CD4-positive, alpha-beta memory T cell (primary cell): ENCODE measurements at places on chromosomes 6 and 20. TPM values are rescaled to one million over a fixed set of nuclear protein-coding genes. Genes with fewer than 3 reads are reported as not detected.

DNA sequence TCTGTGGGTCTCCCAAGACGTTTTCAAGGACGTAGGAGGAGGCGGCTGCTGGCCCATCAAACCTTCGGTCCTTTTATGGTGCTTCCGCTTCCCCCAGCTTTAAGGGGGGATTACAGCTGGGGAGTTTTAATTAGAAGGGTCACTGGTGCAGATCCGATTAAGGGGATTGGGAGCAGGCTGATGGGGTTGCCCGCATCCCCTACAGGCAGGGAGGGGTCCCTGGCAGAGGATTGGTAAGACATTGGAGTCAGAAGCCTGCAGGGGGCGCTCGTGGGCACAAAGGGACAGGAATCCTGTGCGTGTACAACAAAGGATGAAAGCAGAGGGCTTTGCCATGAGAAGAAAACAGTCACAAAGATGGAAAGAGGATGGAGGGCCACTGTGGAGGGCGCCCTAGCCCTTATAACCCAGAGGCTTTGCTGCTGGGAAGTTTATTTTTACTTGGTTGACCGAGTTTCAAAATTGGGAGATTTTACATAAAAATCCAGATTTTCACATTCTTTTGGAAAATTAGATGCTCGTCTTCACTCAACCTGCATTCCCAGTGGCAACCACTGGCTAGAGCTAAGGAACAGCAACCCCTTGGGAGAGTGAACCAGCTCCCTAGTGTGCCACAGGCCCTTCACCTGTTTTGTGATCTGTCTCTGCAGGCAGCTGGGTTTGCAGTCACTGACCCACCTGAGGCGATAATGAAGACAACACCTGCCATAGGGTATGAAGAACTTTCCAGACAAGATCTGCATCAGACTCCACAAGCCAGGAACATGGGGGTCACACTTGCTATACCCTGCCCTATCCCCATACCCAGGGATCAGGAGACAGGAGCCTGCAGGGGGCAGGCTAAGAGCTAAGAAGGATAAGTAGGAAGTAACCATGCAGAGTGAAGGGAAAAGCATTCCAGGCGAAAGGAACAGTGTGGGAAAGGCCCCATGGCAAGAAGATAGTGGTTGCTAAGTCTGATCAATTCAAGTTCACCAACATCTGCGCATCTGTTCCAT, 97.7 kb downstream of the KCNB1 start:
- peak; percentile 50 for DNase-seq

GRCh38 chr6:109343518-109343917, 38.7 kb downstream of the CD164 start:
- no peak for DNase-seq

DNA sequence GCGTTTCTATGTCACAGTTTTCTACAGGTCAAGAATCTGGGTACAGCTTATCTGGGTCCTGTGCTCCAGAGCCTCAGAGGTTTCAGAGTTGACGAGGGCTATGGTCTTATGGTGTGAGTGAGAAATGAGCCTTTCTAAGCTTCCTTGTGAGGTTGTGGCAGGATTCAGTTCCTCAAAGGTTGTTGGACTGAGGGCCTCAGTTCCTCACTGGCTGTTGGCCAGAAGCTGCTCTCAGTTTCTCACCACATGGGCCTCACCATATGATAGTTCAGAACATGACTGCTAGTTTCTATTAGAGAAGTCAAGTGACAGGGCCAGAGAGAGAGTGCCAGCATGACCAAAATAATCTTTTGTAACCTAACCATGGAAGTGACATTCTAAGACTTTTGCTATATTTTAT, 96.1 kb downstream of the NUS1 start:
- DNase-seq = no peak

DNA sequence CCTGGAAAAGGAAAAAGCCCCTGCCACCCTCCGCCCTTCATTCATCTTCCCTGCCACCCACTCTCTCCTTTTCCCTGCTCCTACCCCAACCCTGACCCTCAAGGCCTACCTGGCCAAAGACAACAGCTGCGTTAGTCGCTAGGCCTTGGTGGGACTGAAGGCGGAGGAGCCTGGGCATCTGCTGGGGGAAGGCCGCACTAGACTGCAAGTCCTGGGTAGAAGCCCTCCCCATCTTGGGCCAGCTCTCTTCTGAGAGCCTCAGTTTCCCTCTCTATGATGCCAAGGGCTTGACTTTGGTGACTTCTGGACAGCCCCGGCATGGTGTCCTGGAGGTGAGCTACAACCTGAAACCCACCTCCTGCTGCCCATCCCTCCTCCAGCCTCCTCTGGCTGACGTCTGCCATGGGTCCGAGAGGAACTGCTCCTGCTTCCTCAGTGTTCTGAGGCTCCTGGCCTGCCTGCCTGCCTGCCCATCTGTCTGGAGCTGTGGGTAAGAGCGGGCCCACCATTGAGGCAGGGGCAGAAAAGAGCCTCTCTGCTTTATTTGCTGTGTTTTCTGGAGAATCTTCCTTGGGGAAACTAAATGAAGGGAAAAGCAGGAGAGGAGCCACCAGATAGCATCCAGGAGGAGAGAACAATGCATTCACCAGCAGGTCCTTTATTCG, 7.5 kb upstream of the FOXC1 start:
- no peak for DNase-seq

DNA sequence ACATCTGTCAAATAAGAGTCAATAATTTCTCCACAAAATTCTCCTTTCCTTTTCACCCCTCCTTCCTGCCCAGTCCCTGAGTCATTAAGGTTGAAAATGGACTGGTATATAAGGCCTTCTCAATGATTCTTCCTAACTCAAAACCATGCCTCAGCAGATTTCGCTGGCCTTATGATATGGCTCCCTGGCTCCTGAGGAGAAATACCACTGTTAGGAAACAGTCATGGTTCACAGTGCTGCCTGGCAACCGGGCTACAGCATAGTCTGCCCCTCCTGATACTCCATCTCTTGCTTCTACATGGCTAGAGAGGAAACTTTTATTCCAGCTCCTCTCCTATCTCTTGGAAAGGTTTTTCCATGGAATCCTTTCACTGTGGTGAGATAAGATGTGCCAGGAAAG, 4.7 kb downstream of the UBE2J1 start:
- no peak for DNase-seq

- no peak for DNase-seq
Observed at GRCh38 chr6:53984163-53984562, 127.1 kb upstream of the MLIP start.

DNA sequence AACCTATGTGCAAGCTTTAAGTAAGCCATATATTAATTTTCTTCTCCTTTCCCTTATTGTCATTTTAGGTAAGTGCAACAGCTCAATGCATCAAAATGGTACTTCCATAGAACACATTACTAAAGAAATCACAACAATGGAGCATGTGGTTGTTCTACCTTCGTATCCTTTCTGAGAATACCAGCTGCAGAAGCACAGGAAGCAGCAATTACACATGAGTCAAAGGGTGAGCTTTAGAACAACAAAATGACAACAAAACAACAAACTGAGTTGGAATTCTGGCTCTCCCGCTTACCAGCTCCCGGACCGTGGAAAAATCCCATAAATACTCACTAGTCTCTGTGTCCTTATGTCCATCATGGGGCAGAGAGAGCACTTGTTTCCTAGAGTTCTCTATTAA, 108.9 kb downstream of the BCAS1 start:
- no peak for DNase-seq

- no peak for DNase-seq
Observed at GRCh38 chr20:13515796-13516558, 122.8 kb downstream of the TASP1 start.

DNA sequence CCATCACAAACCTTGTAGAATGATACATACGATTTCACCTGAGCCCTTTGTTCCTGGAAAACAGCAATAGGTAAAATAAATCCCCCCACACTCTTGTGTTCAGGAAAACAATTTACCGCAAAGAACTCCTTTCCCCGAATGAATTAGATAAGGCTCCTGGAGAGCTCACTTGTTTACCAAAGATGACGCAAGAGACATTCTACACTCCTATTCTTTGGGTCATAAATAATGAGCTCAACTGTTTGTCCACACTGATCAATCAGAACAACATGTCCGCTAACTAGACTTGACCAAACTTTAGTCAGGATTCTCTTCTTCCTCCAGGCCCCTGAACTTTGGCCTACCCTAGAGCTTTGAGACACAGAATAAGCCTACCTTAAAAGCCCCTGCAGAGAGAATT, 271.9 kb upstream of the OPRM1 start:
- no peak for DNase-seq

DNA sequence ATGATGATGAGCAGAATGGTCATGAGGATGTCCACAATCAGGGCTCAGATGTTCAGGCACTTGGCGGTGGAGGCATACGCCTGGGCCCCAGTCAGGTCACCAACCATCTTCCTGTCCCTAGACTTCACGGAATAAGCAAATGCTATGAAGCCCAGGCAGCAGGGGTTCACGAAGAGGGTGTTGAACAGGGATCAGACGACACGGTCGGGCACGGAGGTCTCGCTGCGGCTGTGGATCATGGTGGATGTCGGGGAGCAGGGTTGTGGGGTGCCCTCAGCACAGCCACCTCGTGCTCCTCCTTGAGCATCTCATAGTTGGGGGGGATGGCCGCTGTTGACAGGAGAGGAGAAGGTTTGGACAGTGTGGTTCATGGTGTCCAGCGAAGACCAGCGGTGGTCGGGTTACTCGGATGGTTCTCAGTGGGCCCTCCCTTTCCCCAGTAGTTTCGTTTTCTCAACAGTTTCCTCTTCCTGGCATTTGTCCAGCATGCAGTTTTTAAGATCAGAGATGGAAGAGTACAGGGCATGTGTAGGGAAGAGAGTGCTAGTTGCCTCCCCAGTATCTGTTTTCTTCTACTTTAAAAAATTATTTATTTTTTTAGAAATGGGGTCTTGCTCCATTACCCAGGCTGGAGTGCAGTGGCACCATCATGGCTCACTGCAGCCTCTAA, 20.3 kb upstream of the SPDEF start:
- no peak for DNase-seq

CST2 gene
- polyA plus RNA-seq = not detected

SPATS1 gene
- not detected for polyA plus RNA-seq

GPR63 gene
- 0.22 TPM for polyA plus RNA-seq
